Naive B cell (primary cell): ENCODE measurements at places on chromosomes 3 and 15.
A peak's percentile ranks its signal among the peaks of the same experiment; 100 is the strongest.

- no peaks in the 10 kb centered on the region for H3K27me3 ChIP-seq
- no peaks in the 10 kb centered on the region for H3K4me1 ChIP-seq
- H3K36me3 ChIP-seq, result no peaks in the 10 kb centered on the region
- no peak for DNase-seq
Measured at GRCh38 chr3:107752202-107752990, 229.6 kb downstream of the BBX start.

GRCh38 chr3:187661267-187661666 lies 8.9 kb downstream of the SST start:
- H3K4me1 ChIP-seq, result peaks cover 8% of the 10 kb centered on the region
- H3K4me3 ChIP-seq, result no peak overlapping the region
- peaks cover 11% of the 10 kb centered on the region for H3K27me3 ChIP-seq

GRCh38 chr3:71778353-71778752 lies 6.6 kb downstream of the PROK2 start:
- no peaks in the 10 kb centered on the region for H3K4me1 ChIP-seq
- no peak for DNase-seq
- no peaks in the 10 kb centered on the region for H3K36me3 ChIP-seq
- no peak overlapping the region for H3K27ac ChIP-seq
- H3K27me3 ChIP-seq, result peaks cover 55% of the 10 kb centered on the region

- no peak overlapping the region for H3K27ac ChIP-seq
- no peaks in the 10 kb centered on the region for H3K36me3 ChIP-seq
- H3K27me3 ChIP-seq, result no peaks in the 10 kb centered on the region
- peaks cover 20% of the 10 kb centered on the region for H3K4me1 ChIP-seq
Measured at GRCh38 chr15:67501836-67502461, 19.0 kb upstream of the C15orf61 start.

GRCh38 chr3:134885877-134886621 lies 91.0 kb downstream of the EPHB1 start:
- peaks cover 5% of the 10 kb centered on the region for H3K27me3 ChIP-seq
- no peak overlapping the region for H3K27ac ChIP-seq
- no peak for DNase-seq
- H3K4me1 ChIP-seq, result peaks cover 19% of the 10 kb centered on the region
- H3K36me3 ChIP-seq, result no peaks in the 10 kb centered on the region

DNA sequence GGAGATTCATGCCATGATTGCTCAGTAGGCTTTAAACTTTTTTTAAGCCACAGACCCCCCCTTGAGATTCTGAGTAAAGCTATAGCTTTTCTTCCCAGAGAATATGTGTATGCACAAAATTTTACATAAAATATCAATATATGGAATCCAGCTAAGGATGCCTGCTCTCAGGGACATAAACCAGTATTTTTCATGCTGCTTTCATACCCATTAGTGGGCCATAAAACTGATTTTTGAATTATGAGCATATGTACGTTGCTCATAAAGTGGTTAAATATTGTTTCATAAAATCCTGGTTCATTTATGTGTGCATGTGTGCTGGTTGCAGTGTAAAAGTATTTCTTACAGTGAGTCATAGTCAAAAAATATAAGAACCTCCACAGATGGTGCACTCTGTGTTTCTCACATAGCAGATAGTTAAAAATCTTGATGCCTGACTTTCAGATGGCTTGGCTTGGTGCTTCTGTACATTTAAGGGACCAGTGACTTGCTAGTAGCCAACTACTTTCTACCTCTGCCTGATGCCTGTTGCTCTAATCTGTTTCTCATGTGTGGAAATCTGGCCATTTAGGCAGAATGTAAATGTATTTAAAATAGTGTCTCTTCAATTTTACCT lies 71.9 kb downstream of the ARHGEF26 start:
- H3K4me1 ChIP-seq, result peaks cover 6% of the 10 kb centered on the region
- no peak overlapping the region for H3K27ac ChIP-seq
- no peaks in the 10 kb centered on the region for H3K36me3 ChIP-seq
- no peak overlapping the region for H3K4me3 ChIP-seq
- DNase-seq, result no peak

DNA sequence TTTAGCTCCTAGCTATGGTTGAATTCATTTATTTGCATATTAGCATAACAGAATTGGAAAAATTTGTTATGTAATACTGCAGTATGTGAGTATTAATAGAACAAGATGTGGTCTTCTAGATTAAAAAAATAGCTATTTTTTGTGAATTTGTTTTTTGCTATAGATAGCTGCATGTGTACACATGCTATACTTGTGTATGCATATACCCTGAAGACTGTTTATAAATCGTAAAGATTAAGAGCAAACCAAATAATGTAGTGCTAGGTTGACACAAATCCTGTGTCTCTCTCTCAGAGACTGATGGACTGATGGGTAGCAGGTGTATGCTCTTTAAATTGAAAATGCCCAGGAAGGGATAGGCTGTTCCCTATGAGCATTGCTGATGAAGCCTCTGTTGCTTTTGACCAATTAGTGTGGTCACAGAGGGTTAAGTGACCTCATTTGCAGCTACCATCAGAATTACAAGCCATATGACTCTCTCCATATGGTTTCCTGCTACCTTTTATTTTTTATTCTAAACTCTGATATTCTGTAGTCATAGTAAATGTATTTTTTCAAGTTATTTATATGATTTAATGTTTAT lies 9.0 kb downstream of the PLCL2 start:
- peak overlapping the region; percentile 62 for H3K27ac ChIP-seq
- H3K4me3 ChIP-seq, result peak overlapping the region; percentile 54
- DNase-seq, result no peak
- H3K4me1 ChIP-seq, result peaks cover 90% of the 10 kb centered on the region
- H3K36me3 ChIP-seq, result no peaks in the 10 kb centered on the region

GRCh38 chr3:167958141-167958540 lies 137.6 kb downstream of the GOLIM4 start:
- H3K27me3 ChIP-seq, result no peaks in the 10 kb centered on the region
- H3K4me1 ChIP-seq, result no peaks in the 10 kb centered on the region
- H3K27ac ChIP-seq, result no peak overlapping the region
- no peaks in the 10 kb centered on the region for H3K36me3 ChIP-seq
- no peak overlapping the region for H3K4me3 ChIP-seq
- no peak for DNase-seq
